ENCODE measurements at places on chromosomes 12 and 14.

- DNase-seq = no peak
These were observed 131.2 kb upstream of the FOXG1 start for GRCh38 chr14:28635387-28635786.

DNA sequence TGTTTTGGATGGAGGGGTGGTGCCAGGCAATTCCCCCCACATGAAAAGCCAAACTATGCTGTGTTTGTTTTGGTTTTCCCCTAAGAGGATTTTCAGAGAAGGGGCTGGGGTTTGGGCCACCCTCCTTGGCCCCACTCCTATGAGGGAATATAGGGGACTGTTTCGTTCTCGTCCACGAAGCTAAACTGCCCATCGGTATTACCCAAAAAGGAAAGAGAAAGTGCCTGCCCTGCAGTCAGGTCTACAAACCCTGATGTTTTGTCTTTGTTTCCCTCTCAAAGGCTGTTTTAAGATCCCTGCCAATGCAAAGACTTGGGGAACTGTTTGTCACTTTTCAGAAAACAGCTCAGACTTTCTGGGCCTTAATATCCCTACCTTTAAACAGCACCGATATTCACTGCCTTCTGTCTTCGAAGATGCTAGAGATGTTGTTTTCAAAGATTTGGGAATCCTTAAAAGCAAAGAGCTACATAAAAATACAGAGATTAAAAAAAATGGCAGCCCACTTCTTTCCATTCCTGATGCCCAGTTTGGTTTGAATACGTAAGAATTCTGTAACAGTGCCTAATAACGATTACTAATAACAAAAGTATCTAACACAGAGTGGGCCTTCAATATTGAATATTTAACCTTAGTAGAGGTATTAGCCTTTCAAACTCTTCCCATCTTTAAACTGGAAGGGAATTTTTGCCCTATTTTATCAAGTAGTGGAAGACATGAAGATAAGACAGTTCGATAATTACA, 518.4 kb downstream of the MED13L start:
- DNase-seq = no peak

DNA sequence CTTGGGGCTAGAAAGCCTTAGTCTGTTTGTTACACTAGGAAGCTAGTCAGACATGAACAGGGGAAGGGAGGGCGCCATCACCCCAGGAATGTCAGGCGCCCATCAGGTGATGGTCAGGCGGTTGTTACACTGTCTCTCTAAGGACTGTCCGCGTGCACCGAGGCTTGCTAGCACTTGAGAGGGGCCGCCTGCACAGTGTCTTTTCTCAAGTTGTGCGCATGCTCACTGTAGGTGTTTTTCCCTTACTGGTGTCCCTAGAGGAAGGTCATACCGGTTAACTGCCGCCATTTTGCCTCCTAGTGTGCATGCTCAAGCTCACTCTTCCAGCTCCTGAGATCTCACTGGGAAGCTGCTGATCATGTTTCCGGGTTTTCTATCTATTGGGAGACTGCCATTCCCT, 855.0 kb upstream of the TMEM132C start:
- no peak for DNase-seq

DNA sequence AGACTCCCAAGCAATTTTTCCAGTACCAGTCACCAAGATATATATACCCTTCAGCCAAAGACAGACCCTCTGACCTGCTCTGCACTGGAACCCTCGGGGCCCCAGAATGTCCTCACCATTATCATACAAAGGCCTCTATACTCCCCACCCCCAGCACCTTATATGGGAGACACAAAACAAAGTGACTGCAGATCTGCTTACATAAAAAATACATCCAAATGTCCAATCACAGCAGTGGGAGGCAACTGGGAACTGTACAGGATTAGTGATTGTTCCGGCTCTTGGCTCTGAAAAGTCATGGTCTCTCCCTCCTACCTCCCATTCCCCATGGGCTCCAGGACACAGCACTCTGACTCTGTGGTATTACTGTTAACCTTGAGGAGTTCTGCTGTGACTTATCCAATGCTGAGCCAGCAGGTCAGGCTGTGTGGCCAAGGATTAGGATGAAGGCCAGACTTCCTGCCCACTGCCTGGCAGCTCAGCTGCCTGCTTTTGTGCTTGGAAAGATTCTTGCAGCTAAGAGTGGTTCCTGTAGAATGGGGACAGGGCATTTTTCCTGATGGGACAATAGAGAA, 13.7 kb downstream of the OXA1L start:
- DNase-seq = no peak

GRCh38 chr14:56585461-56586084, 6.0 kb downstream of the TMEM260 start:
- no peak for DNase-seq
